ENCODE measurements at places on chromosomes 7 and 10. TPM values are rescaled to one million over a fixed set of nuclear protein-coding genes. Genes with fewer than 3 reads are reported as not detected.

The TAS2R4 gene
- total RNA-seq = 1.1 TPM

The WASL gene
- 32.5 TPM for total RNA-seq

The CLRN3 gene
- total RNA-seq = not detected

- H3K36me3 ChIP-seq = peaks cover 10% of the 10 kb centered on the region
- no peak for DNase-seq
- no peaks in the 10 kb centered on the region for H3K4me1 ChIP-seq
- no peaks in the 10 kb centered on the region for H3K27me3 ChIP-seq
These were observed 74.0 kb downstream of the KMT2E start for GRCh38 chr7:105087981-105088380.

DNA sequence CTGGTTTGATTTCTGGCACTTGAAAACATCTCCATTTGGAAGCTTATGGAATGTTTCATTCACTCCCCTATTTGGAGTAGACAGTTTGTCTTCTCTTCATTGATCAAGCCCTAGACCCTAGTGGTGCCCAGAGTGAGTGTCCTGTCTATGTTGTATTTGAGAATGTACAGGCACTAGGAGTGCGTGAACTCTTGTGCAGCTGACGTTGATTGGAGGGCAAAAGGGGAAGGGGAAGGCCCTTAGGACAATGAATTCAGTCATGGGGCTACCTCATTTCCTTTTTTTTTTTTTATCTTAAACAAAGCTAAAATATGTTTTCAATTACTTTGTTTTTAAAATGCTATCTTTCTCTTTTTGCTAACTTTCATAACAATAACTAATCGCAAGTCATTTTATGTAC is 66.5 kb downstream of the ADD3 start:
- H3K36me3 ChIP-seq = no peaks in the 10 kb centered on the region
- H3K27ac ChIP-seq = peak overlapping the region; percentile 20
- peaks cover 55% of the 10 kb centered on the region for H3K4me1 ChIP-seq
- H3K27me3 ChIP-seq = no peaks in the 10 kb centered on the region

The BHLHA15 gene
- not detected for total RNA-seq

GRCh38 chr10:17851611-17852010 is 42.5 kb downstream of the MRC1 start:
- H3K27me3 ChIP-seq = no peaks in the 10 kb centered on the region
- no peaks in the 10 kb centered on the region for H3K36me3 ChIP-seq
- no peak overlapping the region for H3K4me3 ChIP-seq
- no peak for DNase-seq

The VIPR2 gene
- total RNA-seq = 0.09 TPM

GRCh38 chr10:11647676-11648075 is 36.2 kb upstream of the USP6NL start:
- H3K27ac ChIP-seq = no peak overlapping the region
- no peak overlapping the region for H3K4me3 ChIP-seq

- peaks cover 8% of the 10 kb centered on the region for H3K4me1 ChIP-seq
- H3K36me3 ChIP-seq = no peaks in the 10 kb centered on the region
- no peak overlapping the region for H3K4me3 ChIP-seq
- DNase-seq = no peak
- no peak overlapping the region for H3K27ac ChIP-seq
These were observed 21.6 kb downstream of the MMD2 start for GRCh38 chr7:4937411-4937810.

DNA sequence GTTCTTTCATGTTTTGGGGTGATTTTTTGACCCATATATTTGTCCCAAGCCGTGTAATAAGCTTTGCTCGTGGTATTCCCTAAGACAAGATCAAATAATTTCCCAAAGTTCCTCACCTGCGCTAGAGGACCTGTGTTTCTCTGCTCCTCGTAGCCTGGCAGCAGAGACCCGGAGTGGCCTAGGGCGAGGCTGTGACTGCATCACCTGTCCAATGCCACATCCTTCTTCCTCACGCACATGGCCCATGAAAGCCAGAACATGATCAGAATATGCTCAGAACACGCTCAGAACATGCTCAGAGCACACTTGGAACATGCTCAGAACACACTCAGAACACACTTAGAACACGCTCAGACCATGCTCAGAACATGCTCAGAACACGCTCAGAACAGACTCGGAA is 23.8 kb downstream of the EN2 start:
- DNase-seq = no peak
- no peak overlapping the region for H3K4me3 ChIP-seq
- H3K36me3 ChIP-seq = no peaks in the 10 kb centered on the region
- peaks cover 34% of the 10 kb centered on the region for H3K4me1 ChIP-seq
- peaks cover 12% of the 10 kb centered on the region for H3K27me3 ChIP-seq
- no peak overlapping the region for H3K27ac ChIP-seq

- no peak overlapping the region for H3K27ac ChIP-seq
- H3K4me3 ChIP-seq = no peak overlapping the region
- peaks cover 11% of the 10 kb centered on the region for H3K4me1 ChIP-seq
- no peaks in the 10 kb centered on the region for H3K27me3 ChIP-seq
- H3K36me3 ChIP-seq = peaks cover 6% of the 10 kb centered on the region
These were observed 291.8 kb downstream of the CRPPA start for GRCh38 chr7:16129431-16130110.

- no peaks in the 10 kb centered on the region for H3K4me1 ChIP-seq
- H3K36me3 ChIP-seq = peaks cover 15% of the 10 kb centered on the region
- H3K4me3 ChIP-seq = no peak overlapping the region
- no peak overlapping the region for H3K27ac ChIP-seq
- no peaks in the 10 kb centered on the region for H3K27me3 ChIP-seq
These were observed 35.3 kb downstream of the COG5 start for GRCh38 chr7:107528461-107528860.

DNA sequence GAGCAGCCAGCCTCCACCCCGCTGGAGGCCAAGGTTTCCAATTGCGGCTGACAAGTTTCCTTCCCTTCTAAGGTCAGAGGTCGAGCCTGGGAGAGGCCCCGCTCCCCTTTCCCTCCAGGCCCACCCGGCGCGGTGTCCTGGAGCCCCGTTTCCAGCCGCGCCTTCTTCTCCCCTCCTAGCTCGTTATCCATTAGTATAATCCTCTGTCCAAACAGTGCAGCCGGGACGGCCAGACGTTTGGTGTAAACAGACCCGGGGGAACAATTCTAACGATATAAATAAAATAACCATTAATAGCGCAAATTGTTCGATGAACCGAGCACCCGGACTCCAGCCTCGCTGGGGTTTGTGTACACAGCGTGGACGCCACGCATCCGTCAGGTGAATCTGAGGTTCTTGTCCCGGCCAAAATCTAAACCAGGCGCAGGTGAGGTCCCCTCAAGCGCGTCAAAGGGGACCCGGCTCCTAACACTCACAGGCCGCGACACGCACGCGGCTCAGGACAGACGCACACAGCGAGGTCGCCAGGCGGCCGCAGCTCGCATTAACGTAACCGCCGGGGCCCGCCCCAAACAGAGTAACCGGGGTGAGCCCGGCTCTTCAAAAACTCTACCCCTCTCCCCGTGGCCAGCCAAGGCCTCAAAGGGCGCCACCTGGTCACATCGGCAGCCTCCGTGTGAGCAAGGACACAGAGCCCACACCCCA is 10.8 kb upstream of the NKX2-3 start:
- H3K36me3 ChIP-seq = no peaks in the 10 kb centered on the region
- H3K4me3 ChIP-seq = peak overlapping the region; percentile 17
- peaks cover 99% of the 10 kb centered on the region for H3K27me3 ChIP-seq
- no peak overlapping the region for H3K27ac ChIP-seq
- peaks cover 17% of the 10 kb centered on the region for H3K4me1 ChIP-seq

The H2BK1 gene
- not detected for total RNA-seq

The OR2F2 gene
- total RNA-seq = not detected

- peaks cover 27% of the 10 kb centered on the region for H3K4me1 ChIP-seq
- H3K27ac ChIP-seq = peak overlapping the region; percentile 76
- H3K36me3 ChIP-seq = peaks cover 48% of the 10 kb centered on the region
- no peak overlapping the region for H3K4me3 ChIP-seq
- DNase-seq = no peak
These were observed 663.3 kb upstream of the FOXK1 start for GRCh38 chr7:4018601-4019316.

GRCh38 chr10:484441-484924 is 205.0 kb downstream of the DIP2C start:
- no peak overlapping the region for H3K4me3 ChIP-seq
- no peak overlapping the region for H3K27ac ChIP-seq
- H3K36me3 ChIP-seq = peaks cover 11% of the 10 kb centered on the region
- H3K27me3 ChIP-seq = no peaks in the 10 kb centered on the region

- peaks cover 9% of the 10 kb centered on the region for H3K27me3 ChIP-seq
- peak overlapping the region; percentile 67 for H3K27ac ChIP-seq
- DNase-seq = no peak
- peaks cover 18% of the 10 kb centered on the region for H3K4me1 ChIP-seq
These were observed 38.2 kb downstream of the TNS3 start for GRCh38 chr7:47543714-47544113.

DNA sequence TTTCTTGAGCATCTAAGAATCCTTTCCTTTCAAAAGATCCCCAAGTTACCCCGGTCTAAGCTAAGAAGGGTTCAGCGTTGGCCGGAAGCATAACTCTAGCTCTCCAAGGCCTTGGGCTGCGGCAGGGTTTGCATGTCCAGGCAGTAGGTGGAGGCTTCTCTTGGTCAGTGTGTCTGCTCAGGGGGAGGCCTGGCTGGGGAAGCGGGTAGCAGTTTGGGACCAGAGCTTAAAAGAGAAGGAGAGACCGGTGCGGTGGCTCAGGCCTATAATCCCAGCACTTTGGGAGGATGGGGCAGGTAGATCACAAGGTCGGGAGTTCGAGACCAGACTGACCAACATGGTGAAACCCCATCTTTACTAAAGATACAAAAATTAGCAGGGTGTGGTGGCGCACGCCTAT is 226.3 kb downstream of the MGMT start:
- no peak overlapping the region for H3K27ac ChIP-seq
- H3K36me3 ChIP-seq = no peaks in the 10 kb centered on the region
- no peak for DNase-seq
- no peak overlapping the region for H3K4me3 ChIP-seq
- H3K4me1 ChIP-seq = peaks cover 7% of the 10 kb centered on the region

GRCh38 chr7:35025369-35025870 is 11.9 kb downstream of the DPY19L1 start:
- no peaks in the 10 kb centered on the region for H3K27me3 ChIP-seq
- no peaks in the 10 kb centered on the region for H3K36me3 ChIP-seq
- no peak overlapping the region for H3K4me3 ChIP-seq
- no peak overlapping the region for H3K27ac ChIP-seq
- peaks cover 26% of the 10 kb centered on the region for H3K4me1 ChIP-seq

The NACAD gene
- 7.2 TPM for total RNA-seq

DNA sequence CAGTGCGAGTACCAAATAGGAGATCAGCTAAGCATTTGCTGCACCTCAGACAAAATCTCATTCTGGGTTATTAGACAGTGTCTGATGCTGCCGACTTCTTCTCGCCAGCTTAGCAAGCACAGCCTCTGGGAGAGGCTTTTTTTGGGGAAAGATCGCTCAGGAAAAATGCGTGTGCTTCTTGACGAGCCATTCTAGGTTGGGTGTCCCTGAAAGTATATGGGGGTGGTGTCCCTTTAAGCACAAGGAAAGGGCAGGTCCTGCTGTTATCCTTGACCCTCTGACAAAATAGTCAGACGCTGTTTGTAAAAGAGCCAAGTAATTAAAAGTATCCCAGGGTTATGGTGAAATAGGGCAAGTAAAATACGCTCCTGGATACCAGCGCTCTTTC is 540.1 kb upstream of the FZD8 start:
- no peaks in the 10 kb centered on the region for H3K36me3 ChIP-seq
- H3K27ac ChIP-seq = no peak overlapping the region
- no peaks in the 10 kb centered on the region for H3K27me3 ChIP-seq
- peaks cover 7% of the 10 kb centered on the region for H3K4me1 ChIP-seq
- DNase-seq = no peak
- no peak overlapping the region for H3K4me3 ChIP-seq

GRCh38 chr10:87862679-87863052 is 667 bp downstream of the KLLN start:
- peak overlapping the region; percentile 99 for H3K27ac ChIP-seq
- peaks cover 2% of the 10 kb centered on the region for H3K36me3 ChIP-seq
- peak overlapping the region; percentile 98 for H3K4me3 ChIP-seq
- H3K27me3 ChIP-seq = peaks cover 10% of the 10 kb centered on the region
- H3K4me1 ChIP-seq = peaks cover 39% of the 10 kb centered on the region

DNA sequence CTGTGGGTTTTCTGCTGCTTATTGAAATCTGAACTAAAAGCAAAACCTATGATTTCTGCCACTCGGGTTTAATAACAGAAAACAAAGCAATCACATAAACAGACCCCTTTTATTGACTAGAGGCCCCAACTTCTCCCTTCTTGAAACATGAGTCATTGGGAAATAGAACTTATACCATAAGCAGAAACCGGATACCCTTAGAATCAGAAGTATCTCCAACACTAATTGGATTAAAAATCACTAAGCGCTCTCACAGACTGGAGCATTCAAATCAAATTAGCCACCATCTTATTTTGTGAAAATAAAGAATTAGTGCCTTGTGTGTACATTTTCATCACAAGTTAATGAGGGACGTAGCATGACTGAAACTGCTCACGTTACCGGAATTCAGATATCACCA is 206.9 kb downstream of the WDR11 start:
- no peaks in the 10 kb centered on the region for H3K27me3 ChIP-seq
- no peak for DNase-seq
- H3K27ac ChIP-seq = no peak overlapping the region
- H3K4me3 ChIP-seq = no peak overlapping the region

GRCh38 chr10:33067917-33068316 is 109.9 kb upstream of the ITGB1 start:
- DNase-seq = no peak
- H3K27ac ChIP-seq = no peak overlapping the region
- no peak overlapping the region for H3K4me3 ChIP-seq

The RADIL gene
- total RNA-seq = 13.8 TPM

The HERPUD2 gene
- 29.0 TPM for total RNA-seq

- H3K27me3 ChIP-seq = no peaks in the 10 kb centered on the region
- no peak overlapping the region for H3K27ac ChIP-seq
- H3K4me1 ChIP-seq = peaks cover 3% of the 10 kb centered on the region
- DNase-seq = no peak
- H3K4me3 ChIP-seq = no peak overlapping the region
These were observed 27.9 kb upstream of the HNRNPH3 start for GRCh38 chr10:68303849-68304412.

The ITGB8 gene
- total RNA-seq = 19.9 TPM

DNA sequence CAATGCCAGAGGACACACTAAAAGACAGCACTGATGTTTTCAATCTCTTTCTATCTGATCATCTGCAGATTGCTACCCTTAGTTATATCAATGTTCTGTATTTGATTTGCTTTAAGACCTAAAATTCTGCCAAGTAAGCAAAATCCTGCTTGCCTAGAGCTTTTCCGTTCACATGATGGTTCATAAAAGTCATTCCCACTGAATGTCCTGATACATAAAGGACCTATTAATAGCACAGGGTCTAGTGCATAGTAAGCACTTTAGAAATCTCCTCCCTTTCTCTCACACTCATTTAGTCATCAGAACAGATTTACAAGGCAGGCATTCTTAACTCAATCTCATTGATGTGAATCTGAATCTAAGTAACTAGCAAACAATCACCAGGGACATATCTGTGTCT is 68.8 kb downstream of the PCGF5 start:
- H3K4me1 ChIP-seq = peaks cover 6% of the 10 kb centered on the region
- no peaks in the 10 kb centered on the region for H3K27me3 ChIP-seq
- no peak for DNase-seq
- no peaks in the 10 kb centered on the region for H3K36me3 ChIP-seq

The DNAH11 gene
- 0.63 TPM for total RNA-seq

- no peak overlapping the region for H3K27ac ChIP-seq
- no peak overlapping the region for H3K4me3 ChIP-seq
- peaks cover 9% of the 10 kb centered on the region for H3K27me3 ChIP-seq
- H3K36me3 ChIP-seq = no peaks in the 10 kb centered on the region
These were observed 18.5 kb upstream of the C7orf33 start for GRCh38 chr7:148572067-148572522.

- no peak overlapping the region for H3K4me3 ChIP-seq
- H3K27me3 ChIP-seq = no peaks in the 10 kb centered on the region
- no peak for DNase-seq
- H3K27ac ChIP-seq = no peak overlapping the region
These were observed 46.2 kb downstream of the WDR37 start for GRCh38 chr10:1102416-1102815.

The NPY gene
- total RNA-seq = not detected

Data from neural crest cell (in vitro differentiated cells).